NCI-H1436 (cell line): ENCODE measurements at places on chromosomes 1 and 21.

- no peak for DNase-seq
These were observed 85.6 kb upstream of the CLDN14 start for GRCh38 chr21:36565540-36565939.

DNA sequence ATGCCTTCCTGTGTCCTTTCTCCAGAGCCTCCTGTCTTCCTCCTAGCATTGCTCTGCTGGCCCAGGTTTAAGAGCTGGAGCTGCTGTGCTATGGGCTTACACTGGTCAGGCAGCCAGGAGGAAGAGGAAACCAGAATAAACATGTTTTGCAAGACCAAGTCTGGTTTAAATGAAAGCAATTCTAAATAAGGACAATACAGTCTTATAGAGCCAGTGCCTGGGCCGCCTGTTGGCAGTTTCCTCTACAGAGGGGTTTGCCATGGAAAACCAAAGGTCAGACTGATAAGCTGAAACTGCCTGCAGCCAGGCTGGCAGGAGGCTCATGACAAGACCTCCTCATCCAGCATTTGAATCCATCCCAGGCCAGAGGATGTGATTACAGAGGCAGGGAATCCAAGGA lies 92.9 kb upstream of the FGGY start:
- no peak for DNase-seq

DNA sequence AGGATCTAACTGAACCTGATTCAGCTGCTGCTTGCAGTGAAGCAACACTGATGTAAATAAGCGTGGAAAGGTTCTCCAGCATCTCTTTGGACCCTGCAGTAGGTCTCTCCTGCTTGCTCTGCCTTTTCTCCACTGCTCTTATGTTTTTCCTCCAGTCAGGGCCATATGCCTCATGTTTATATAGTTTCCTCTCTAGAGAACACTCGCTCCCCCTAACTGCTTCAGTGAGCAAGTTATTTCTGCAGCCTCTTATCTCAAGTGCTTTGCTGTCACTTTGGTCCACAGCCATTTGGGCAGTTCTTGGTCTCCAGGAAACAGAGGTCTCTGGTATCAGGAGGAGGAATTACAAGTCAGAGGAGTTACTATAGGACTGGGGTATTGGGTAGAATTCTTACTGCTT lies 5.3 kb downstream of the PRUNE1 start:
- no peak for DNase-seq

DNA sequence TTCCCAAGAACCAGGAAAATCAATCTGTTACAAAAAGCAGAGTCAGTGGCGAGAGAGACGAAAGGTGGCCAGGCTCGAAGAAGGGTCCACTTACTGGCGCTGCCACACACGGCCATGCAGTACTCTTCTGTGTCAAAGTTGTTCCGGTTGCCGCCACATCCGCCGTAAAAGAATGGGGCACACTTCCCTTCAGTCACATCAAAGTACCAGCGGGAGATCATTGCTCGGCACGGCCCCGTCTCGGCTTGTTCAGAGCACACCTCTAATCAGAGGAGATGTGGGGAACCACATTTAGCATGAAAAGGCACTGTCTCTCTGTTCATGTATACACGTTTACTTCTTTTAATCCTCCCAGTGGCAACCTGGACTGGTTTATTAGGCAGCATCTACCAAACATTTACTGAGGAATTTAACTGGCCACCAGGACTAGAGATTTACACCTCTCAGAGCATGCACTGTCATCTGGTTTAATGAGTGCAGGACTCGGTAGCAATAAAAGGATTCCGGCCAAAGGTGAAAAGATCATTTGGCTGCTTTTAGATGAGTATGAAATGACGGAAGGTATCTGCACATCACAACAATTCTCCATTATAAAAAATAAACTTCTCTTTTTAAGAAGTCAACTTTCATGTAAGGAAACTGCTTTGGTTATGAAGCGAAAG lies 170.5 kb downstream of the APP start:
- no peak for DNase-seq

- peak; percentile 89 for DNase-seq
These were observed 38.7 kb upstream of the HMGN1 start for GRCh38 chr21:39387461-39388037.

GRCh38 chr1:206925106-206925736 lies 3.5 kb upstream of the FCMR start:
- no peak for DNase-seq

GRCh38 chr1:167555971-167556714 lies 2.6 kb upstream of the CREG1 start:
- peak; percentile 69 for DNase-seq

- peak; percentile 63 for DNase-seq
These were observed 332.4 kb downstream of the CAMTA1 start for GRCh38 chr1:7117399-7118281.

DNA sequence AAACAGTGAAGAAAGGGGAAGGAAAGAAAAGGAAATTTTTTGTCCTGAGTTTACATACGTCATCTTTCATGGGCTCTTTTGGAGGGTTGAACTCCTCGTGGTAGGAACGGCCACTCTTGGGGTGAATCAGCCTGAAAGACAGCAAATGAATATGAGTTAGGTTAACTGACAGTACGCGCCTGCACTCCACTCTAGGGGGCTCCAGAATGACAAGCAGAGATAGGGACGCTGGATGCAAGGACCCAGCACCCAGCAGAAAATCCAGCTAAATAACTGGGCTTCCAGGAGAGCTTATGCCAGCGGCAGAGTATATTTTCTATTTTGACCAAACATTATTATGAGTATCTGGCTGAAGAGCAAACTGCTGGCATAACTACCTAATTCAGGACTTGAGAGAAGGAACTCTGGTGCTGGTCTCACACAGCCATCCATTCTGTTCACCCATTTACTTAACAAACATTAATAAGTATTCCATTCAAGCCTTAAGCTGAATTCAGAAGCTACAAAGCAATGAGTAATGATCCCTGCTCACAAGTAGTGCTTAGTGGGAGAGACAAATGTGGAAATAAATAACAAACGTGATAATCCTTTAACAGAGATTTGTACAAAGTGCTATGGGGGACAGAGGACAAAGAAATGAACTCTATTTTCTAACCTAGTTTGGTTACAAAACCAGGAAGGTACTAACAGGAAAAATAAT lies 22.1 kb downstream of the AK2 start:
- no peak for DNase-seq

- DNase-seq, result no peak
These were observed 60.0 kb downstream of the SLC66A1 start for GRCh38 chr1:19372136-19372514.

DNA sequence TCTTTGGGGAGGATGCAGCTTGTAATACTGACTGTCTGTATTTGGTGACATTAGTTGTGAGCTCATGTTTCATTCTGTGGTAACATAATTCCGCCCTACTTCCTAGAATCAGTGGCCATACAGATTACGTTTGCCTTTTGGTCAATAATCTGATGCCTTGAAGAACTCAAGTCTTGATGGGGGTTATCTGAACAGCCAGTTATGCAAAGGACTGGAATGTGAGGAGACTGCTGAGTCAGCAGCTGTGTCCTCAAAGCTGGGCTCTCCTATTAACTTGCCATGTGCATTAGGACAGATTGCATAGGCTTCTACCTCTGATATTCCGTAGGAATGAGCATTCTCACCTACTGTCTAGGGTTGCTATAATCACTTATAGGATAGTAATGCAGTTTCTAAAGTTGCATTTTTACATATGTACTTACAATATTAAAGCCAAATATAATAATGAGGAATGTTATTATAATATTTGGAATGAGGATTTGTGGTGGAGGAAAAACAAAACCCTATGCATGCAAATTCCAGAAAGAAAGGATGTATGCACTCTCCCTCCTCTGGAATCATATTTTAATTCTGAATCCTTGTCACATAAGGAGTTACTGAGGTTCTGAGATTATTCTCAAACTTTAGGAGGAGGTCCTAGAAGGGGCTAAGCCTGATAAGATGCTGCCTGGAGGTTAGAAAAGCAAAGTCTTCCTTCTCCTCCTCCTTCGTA lies 116.0 kb downstream of the NOS1AP start:
- DNase-seq, result no peak

GRCh38 chr1:11681071-11681771 lies at the start of gene MAD2L2:
MAD2L2 (minus strand) TSS chr1:11681148; CDS start chr1:11680601, 547 bp downstream.
- peak; percentile 83 for DNase-seq

DNA sequence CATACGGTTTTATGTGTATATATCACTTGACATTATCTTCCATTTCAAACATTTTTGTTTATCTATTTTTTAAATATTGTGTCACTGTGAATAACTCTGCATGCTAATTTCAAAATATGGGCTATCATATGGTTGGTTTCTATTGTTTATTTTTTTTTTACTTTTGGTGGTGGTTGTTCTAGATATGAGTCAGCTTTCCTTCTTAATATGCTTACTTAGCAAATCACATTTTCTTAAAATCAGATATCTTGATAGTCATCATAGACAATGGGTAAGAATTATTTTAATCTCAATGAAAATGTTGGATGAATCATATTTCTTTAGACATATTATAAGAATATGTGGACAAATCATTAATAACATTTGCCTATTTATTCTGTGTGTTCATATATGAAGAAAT lies 881.5 kb downstream of the BRINP3 start:
- DNase-seq, result no peak

- no peak for DNase-seq
These were observed 76.7 kb downstream of the ASH1L start for GRCh38 chr1:155485945-155486344.

DNA sequence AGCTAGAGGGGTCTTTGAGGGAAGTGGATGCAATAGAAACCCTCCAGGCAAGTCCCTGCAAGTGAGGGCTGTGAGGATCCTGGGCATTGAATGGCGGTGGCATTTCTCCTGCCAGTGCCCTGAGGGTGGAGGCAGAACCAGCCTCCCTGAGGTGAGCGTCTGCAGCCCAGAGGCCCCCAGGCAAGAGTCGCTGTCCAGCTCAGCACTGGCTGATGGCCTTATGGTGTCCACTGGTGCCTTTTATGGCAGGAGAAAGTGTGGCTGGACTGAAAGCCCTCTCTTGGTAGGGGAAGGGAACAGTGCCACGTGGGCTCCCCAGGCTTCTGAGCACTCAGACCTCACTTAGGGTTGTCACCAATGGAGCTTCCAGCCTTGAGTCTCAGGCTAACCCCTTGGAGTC lies 77.3 kb downstream of the SH3BGR start:
- no peak for DNase-seq

GRCh38 chr1:225697428-225697827 lies 44.5 kb upstream of the ENAH start:
- DNase-seq, result no peak

DNA sequence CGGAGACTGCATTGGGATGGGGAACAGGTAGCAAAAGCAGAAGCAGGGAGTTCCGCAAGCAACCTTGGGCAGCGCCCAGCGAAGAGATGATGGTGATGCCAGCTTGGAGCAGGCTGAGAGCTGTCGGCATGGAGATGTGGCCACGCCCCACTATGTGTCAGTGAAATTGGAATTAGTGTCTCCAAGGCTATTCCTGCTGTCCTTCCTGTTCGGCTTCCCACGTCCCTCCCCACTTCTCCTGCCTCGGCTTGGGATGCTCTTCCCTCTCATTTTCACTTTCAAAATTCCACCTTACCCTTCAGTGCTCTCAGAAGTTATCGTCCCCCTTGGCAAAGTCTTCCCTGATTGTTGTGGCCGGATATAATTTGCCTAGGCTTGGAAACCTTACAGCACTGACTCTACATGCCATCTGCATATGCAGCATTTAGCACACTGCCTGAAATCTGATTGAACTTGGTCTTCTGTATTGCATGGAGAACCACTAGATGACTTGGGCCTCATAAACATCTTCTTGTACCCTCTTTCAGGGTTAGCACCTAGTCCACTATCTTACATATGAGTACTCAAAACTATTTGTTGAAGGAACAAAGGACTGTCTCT lies 270.7 kb upstream of the RUNX1 start:
- DNase-seq, result no peak

- DNase-seq, result no peak
These were observed 82.6 kb downstream of the SPAG17 start for GRCh38 chr1:118102445-118102844.

- no peak for DNase-seq
These were observed 148.4 kb downstream of the TOMM20 start for GRCh38 chr1:234980291-234980644.

GRCh38 chr1:84611796-84612195 lies 37.6 kb upstream of the CTBS start:
- no peak for DNase-seq

GRCh38 chr1:241844593-241844992 lies 3.4 kb upstream of the EXO1 start:
- peak; percentile 39 for DNase-seq

DNA sequence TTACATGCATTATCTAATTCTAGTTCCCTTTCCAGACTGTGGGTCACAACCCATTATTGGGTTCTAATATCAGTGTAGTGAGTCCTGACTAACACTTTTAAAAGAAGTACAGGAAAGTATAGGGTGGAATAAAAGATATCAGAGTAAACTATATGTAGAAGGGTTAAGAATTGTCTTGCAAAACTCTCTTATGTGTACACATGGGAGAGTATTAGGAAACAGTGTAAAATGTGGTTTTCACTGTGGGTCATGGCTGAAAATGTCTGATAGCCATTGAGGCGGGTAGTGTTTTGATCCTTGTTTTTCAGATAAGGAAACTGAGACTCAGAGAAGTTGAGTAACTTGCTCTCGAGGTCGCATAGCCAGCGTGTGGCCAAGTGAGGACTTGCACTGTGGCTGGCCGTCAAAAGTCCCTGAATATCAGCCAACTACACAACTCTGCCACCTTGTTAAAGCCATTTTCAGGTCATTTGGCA lies 18.5 kb upstream of the MTARC1 start:
- DNase-seq, result no peak

- no peak for DNase-seq
These were observed 583.9 kb downstream of the SMYD3 start for GRCh38 chr1:245923215-245923614.

GRCh38 chr1:121458291-121459048 lies 273.7 kb downstream of the SRGAP2C start:
- DNase-seq, result no peak

DNA sequence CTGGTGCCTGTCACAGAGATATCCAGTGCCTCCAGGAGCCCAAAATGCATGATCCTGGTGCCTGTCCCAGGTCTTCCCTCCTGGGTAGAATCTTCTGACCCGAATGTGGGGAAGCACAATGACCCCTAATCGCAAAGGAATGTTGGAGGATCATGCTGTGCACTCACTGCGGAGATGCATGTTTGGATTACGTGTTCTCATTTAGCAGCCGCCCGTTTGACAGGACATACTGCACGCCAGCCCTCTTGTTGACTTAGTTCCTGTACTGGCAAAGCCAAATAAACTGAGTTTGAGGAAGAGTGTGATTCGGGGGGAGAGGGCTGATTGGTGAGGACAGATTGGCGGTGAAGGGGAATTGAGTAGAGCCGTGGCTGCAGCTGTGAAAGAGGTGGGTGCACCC lies 85.9 kb upstream of the SIM2 start:
- DNase-seq, result no peak

- no peak for DNase-seq
These were observed 1355.8 kb upstream of the PRMT6 start for GRCh38 chr1:105700723-105701122.

GRCh38 chr21:26433386-26433785 lies 139.7 kb downstream of the CYYR1 start:
- DNase-seq, result no peak

DNA sequence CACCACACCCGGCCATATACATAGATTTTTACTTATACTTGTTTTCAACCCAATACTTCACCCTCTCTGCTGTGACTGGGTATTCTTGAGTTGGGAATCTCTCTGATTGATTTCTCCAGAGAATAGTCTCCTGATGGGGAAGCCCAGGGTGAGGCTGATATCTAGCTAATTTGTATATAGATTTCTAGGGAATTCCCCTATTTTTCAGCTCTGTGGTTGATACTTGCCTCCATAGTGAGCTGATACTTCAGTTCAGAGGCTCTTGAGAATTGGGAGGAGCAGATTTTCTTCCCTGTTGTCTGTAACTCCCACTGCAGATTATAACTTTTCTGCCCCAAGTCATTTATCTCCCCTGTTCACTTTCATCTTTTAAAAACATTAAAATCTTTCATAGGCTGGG lies 14.5 kb upstream of the SH3BGRL3 start:
- DNase-seq, result no peak
